ENCODE measurements at places on chromosomes 1 and 21.
A peak's percentile ranks its signal among the peaks of the same experiment; 100 is the strongest.

- DNase-seq, result peak; percentile 24
Measured at GRCh38 chr1:110163591-110163990, 13.3 kb downstream of the SLC6A17 start.

DNA sequence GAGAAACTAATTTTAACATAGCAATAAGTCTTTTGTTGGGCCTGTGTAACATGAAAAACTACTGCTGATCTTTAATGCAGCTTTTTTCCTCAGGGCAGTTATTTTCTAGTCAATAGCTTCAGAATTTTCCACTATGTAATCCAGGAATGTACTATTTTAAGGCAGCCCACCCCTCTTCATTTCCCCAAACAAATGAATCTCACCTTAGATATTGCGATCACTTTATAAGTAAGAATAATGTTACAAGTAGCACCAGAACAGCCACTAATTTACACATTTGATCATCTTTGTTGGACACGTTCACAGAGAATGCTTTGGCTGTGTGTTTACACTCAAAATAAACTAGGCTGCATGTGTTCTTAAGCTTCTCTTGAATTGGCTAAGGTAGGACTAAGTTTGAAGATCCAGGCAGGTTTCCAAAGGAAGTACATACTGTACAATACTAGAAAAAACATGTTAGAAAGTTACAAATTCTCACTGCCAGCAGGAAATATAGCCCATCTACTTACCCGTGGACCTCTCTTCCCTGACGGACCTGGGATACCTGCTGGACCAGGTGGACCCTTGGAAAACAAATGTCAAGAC lies 41.7 kb downstream of the COL24A1 start:
- no peak for DNase-seq

DNA sequence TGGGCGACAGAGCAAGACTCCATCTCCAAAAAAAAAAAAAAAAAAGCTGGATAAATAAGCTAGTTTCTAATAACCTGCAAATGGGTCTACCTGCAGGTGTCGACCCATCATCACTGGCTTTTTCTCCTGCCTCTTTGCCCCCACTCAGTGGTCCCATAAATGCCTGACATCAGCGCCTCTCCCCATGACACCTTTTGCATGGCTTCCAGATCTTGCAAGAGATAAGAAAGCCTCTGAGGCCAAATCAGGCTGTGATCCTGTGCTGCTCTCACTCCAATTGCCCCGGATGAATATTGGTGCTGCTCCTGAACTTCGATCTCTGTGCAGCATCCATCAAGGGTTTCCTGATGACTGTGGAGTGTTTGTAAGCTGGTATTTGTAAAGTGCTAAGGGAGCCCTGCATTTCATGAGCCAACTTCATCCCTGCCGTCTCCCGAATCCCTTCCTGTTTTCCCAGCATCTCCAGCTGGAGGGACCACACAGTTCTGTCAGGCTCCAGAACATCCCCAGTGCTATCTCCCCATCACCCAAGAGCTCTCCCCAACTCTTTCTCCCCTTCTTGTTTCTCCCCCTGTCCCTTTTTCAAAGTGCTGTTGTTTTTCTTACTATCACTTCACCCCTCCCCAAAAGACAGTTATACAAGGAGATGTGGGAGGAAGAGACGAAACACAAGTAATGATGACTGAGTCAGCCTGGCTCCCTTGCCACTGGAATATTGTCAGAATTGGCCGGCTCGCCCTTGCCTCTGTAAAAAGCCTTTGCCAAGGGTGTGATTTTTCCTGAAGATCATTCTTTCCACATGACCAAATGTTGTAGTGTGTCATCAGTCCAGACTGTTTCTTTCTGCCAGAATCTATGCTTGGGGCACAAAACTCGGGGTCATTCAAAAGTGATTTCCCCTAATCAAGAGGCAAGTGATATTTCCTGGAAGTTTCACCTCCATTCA lies 2.8 kb upstream of the EFHD2 start:
- peak; percentile 69 for DNase-seq

DNA sequence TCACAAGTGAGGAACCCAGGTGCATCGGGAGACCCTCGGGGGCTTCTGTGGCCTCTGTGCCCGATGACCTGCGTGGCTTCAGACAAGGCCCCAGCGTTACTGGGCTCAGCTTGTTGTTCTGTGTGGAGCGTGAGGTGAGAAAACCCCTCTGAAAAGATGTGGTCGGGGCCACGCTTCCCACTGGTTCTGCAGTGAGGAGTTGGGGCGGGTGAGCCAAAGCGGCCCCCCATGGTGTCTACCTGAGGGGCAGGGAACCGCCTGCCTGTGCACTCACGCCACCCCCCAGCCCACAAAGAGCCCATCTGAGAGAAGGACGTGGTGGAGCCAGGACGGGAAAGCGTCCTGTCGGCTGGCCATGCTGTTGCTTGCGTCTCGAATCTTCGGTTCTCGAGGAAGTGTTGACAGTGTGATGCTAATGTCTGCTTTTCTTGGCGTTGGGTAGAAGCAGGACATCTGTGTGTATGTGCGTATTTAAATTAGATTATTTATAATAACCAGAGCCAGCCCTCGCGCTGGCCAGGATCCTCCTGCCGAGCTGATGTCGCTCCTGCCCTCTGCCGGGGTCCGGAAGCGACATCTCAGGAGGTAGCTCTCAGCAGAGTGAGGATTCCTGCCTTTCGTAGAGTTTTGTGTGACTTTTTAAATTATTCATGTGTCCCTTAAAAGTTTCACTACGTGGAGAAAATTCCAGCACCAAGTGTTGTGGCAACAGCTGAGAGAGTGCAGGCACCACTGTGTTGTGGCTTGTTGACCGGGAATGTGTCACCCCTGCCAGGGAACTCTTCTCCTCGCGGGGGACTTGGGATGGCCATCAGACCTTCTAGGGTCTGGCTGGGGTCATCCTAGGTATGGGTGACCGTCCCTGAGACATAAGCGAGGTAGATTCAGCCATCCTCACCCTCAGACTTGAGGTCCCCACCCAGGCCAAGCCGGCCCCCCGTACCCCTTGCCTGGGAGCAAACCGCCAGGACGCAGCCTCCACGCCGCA lies 15.3 kb downstream of the TMEM201 start:
- DNase-seq, result no peak

DNA sequence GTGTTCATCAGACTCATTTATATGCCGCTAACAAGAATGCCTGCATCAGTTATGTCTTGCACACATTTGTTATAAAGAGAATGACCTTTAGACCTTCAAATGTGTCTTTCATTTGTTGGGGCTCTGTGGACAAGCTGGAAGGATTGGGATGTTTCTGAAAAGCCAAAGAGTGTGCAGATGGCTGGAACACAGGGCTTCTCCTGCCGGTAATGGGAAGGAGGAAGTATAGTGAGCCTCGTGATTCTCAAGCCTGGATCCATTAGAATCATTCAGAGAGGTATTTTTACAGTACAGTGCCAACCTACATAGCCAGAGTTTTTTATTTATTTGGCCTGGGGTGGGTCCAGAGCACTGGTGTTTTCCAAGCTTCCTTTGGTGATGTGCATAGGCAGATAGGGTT lies 40.6 kb upstream of the ATP1A1 start:
- no peak for DNase-seq

- no peak for DNase-seq
Measured at GRCh38 chr1:37047542-37047941, 13.2 kb upstream of the GRIK3 start.

- DNase-seq, result no peak
Measured at GRCh38 chr1:163273766-163274441, 47.9 kb upstream of the NUF2 start.

DNA sequence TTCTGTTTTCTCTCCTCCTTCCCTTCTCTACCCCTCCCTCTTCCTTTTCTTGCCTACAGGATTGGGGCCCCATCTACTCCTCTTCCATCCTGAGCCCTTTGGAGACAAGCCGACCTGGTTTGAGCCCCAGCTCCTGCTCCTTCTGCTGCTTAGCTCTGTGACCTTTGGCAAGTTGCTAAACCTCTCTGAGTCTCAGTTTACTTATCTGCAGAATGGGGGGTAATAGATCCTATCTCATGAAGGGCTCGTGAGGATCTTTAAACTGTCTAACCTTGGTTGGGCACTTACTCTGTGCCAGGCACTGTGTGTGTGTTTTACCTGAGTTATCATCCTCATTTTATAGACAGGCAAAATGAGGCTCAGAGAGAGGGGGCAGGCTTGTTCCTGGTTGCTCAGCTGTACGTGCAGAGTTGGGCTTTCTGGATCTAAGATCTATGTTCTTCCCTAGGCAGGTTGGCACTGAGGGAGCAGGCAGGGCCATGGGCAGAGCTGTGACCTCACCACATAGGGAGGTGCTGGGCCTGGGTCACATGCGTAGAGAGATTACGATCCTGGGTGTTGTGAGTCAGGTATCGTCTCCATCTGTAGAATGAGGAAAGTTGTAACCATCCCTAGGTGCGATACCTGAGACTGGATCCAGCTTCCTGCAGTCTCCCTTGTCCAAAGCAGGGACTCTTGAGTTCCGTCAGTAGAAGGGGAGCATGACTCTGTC lies 58.5 kb downstream of the FOXO6 start:
- no peak for DNase-seq

- DNase-seq, result no peak
Measured at GRCh38 chr1:68016381-68016780, 34.0 kb downstream of the DIRAS3 start.

GRCh38 chr1:41053316-41053715 lies 31.8 kb upstream of the SLFNL1 start:
- peak; percentile 27 for DNase-seq

- DNase-seq, result no peak
Measured at GRCh38 chr1:154556422-154556821, 2.0 kb downstream of the UBE2Q1 start.

DNA sequence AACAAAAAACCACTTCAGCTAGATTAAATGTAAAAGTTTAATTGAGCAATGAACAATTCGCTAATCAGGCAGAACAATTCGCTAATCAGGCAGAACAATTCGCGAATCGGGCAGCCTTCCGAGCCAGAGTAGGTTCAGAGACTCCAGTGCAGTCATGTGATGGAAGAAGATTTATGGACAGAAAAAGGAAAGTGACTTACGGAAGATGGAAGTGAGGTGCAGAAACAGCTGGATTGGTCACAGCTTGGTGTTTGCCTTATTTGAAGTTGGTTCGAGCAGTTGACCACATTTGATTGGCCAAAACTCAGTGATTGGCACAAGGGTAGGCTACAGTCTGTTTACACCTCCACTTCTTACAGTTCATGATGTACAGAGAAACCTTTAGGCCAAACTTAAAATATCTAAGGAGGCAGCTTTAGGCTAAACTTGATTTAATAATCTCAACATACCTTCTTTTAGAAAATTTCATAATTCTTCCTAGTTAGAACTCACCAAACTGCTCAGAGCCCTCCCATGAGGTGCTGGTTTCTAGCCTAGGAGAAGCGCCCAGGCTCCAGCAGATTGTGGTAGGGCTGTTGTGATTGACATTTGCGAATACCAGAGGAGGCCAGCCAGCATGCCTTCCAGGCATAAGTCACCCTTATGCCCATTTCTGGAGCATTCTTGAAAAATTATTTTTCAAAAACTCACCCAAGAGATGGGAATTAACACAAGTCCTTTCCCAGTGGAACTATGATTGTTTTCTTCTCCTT lies 22.8 kb upstream of the KCNC4 start:
- DNase-seq, result peak; percentile 86

DNA sequence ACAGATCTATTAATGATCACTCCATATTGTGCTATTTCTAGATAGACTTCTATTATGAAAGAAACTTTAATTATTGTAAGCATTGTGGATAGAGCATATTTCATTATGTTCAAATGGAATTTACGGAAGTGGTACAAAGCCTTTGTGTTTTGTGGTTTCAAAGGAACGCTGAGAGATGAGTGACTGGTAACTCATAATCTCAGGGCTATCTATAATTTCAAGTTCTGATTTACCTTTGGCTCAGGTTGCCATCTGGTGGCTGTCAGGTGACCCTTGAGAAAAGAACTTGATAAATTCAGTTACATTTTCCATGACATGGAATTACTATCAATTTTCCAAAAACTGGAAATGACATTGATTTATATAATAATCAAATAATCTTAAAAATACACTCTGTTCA lies 12.2 kb downstream of the NTNG1 start:
- DNase-seq, result no peak

DNA sequence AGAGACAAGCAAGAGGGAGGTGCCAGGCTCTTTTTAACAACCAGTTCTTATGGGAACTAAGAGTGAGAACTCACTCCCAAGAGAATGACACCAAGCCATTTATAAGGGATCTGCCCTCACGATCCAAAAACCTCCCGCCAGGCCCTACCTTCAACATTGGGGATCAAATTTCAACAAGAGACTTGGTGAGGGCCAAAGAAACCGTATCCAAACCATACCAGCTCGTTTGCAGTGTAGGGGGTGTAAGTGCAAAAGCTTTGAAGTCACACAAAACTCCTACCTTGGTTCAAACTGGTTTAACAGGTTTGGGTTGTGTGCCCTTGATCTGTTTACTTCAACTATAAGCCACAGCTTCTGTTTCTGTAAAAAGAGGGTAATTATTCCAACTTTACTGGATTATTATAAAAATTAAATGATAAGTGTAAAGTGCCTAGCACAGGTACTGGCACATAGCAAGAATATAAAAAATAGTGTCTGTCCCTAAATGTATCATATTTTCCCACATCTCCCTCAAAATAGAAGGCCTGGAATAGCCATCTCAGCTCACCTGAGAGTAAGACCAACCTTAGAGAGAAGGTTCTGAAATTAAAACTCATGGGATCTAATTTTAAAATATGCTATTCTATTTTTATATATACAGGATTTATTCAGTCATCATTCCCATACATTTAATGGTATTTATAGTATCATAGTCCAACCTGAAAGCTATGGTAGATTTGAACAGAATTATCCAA lies 7.0 kb upstream of the USP25 start:
- DNase-seq, result no peak

DNA sequence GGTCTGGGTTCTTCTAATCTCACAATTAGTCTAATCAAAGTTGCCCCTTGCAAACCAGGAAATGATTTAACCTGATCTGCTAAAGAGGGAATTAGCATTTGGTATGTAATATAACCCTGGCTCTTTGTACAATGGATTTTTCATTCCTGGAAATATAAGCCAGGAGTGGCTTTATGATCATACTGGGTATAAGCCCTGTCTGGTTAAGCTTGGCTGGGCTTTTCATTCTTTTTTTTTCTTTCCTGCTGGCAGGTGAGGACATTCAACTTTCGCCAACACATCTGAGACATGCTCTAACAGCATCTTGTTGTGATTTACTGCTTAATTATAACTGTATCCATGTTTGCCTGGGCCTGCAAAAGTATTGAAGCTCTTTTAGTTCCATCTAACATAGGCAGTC lies 20.4 kb upstream of the SDE2 start:
- no peak for DNase-seq

- no peak for DNase-seq
Measured at GRCh38 chr1:35558374-35559316, 1.0 kb downstream of the NCDN start.

GRCh38 chr21:35923971-35924370 lies 136.4 kb downstream of the SETD4 start:
- no peak for DNase-seq

DNA sequence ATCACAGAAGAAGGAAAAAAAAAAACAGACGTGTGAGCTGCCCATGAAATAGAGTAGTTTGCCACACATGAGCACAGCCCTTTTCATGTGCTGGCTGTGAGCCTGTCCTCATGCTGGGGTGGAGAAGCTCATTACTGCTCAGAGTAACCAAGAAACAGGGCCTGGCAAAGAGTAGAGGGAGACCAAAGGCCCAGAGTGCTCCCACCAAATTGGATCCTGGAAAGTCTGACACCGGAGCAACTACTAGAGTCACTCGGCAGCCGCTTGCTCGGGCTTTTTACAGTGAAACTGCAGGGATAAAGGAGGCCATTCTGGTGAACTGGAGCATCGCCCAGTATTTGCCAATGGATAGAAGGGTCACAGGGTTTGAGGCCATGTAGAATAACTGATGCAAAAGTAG lies 64.4 kb upstream of the BARHL2 start:
- no peak for DNase-seq

GRCh38 chr1:236534151-236534651 lies 10.4 kb downstream of the LGALS8 start:
- no peak for DNase-seq

Measured in tibial artery (tissue), 4 donors.